CD4-positive, alpha-beta T cell treated with Interleukin-15 for 4 hours (primary cell): ENCODE measurements at places on chromosomes 13 and 19.
A peak's percentile ranks its signal among the peaks of the same experiment; 100 is the strongest.

DNA sequence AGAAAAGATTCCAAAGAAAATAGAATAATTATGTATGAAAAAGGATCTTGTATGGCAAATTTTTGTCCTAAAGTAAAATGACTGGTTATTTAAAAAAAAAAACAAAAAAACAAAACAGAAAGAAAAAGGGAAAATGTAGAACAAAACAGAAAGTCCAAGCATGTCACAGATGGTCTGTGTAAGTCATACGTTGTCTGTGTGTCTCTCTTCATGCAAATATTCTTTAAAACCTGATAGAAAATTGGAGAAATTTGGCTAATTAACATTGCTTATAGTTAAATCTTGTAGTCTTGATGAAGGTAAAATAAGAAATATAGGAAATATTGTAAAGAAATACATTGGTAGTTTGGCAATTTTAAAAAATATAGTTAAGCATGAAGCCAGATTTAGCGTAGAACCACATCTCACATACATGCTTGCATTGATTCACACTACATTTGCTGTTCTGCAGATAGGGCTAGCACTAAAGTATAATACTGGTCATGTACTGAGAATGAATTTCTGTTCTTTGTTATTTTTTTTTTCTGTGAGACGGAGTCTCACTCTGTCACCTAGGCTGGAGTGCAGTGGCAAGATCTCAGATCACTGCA, 58.4 kb downstream of the SPRYD7 start:
- DNase-seq = no peak

DNA sequence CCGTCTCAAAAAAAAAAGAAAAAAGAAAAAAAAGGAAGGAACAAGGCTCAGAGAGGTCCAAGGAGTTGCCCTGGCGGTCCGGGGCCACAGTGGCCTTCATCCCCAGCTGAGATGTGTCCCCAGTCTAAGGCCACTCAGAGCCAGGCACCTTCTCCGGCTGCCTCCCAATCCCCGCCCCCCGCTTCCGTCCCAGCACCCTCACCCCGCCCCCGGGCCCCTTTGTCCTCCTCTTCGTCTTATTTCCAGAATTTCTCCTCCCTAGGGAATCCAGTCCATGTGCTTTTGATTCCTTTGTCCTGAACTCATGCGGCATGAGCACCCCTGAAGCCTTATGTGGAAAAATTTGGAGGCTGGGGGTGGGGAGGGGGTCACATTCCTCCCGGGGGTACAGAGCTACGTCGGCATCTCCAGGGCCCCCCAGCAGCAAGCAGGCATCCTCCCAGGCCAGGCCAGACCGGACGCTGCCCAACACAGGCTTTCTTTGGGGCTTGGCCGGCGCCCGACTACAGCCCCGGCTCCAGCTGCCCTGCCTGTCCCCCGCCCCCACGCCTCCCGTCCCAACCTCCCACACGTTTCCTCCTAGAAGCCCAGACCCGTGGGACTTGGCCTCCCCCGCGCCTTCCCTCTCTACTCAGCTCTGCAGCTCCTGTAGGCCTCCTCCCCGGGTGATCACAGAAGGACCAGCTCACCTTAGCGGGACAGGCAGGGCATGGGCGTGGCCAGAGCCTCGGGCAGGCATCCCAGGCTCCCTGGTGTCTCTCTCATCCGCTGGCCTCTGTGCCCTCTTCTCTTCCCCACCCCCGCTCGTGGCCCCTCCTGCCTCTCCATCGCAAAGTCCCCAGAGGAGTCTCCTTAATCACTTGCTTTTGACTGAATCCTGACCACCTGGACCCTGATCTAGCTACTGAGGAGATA, 17.8 kb upstream of the ADGRE5 start:
- peak; percentile 46 for DNase-seq

DNA sequence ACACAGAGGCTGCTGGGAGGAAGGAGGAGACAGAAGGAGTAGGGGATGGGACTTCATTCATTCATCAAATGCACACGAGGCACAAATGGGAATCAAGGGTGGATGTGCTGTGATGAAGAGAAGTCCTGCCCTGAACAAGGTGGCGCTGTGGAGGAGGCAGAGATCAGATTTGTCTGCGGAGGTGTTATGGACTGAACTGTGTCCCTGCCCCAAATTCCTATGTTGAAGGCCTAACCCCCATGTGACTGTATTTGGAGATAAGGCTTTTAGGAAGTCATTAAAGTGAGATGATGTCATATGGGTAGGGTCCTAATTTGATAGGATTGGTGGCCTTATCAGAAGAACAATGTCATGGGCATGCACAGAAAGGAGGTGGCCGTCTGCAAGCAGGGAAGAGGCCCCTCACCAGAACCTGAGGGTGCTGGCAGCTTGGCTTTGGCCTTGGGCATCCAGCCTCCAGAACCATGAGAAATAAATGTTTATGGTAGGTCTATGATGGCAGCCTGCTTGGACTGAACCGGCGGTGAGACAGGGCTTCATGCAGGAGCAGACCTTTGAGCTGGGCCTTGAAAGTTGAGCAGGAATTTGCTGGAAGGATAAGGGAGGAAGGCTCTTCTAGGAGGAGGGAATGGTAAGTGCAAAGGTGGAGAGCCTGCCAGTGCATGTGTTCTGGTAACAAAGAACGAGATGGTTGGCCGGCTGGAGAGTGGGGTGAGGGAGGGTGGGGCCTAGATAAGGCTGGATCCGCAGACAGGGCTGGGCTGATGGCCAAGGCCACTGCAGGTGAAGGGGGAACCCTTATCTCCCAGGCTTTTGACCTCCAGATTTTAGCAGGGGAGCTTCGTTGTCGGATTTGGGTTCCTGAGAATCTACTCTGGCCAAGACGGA, 2.7 kb upstream of the CEBPA start:
- DNase-seq = no peak

DNA sequence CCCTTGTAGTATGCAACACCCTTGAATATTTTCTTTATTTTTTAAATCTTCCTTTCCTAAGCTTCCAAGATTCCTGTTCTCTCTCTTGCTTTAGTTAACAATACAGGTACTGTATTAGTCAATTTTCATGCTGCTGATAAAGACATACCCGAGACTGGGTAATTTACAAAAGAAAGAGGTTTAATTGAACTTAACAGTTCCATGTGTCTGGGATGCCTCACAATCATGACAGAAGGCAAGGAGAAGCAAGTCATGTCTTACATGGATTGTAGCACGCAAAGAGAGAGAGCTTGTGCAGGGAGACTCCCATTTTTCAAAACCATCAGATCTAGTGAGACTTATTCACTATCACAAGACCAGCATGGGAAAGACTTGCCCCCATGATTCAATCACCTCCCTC, 1024.3 kb downstream of the PCDH9 start:
- no peak for DNase-seq

- no peak for DNase-seq
Measured at GRCh38 chr13:102900193-102900608, 54.4 kb downstream of the ERCC5 start.

DNA sequence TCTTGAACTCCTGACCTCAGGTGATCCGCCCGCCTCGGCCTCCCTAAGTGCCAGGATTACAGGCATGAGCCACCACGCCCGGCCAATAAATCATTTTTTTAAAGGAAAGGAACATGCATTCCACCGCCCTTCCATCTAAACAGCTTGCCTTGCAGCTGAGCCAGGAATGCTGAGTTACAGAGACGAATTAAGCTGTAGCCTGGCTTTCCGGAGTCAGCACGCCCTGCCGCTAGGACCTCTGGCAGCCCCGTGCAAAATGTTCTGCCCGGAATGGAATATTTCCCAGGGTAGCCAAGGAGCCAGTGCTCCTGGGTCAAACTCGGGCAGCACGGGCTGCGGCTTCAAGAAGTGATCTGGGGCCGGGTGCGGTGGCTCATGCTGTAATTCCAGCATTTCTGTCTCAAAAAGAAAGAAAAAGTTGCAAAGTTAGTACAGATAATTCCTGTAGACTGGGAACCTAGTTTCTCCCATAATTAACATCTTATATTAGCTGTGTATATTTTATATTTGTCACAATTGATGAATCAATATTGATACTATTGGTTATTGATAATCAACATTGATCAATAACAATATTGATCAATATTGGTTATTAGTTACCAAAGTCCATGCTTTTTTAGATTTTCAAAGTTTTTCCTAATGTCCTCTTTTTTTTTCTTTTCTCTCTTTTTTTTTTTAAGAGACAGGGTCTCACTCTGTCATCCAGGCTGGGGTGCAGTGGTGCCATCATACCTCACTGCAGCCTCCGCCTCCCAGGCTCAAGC, 19.2 kb downstream of the ATCAY start:
- no peak for DNase-seq

GRCh38 chr19:11261971-11262839, at the start of gene DOCK6:
DOCK6 (minus strand) TSS chr19:11262524; CDS start chr19:11262440, 84 bp downstream.
- no peak for DNase-seq

DNA sequence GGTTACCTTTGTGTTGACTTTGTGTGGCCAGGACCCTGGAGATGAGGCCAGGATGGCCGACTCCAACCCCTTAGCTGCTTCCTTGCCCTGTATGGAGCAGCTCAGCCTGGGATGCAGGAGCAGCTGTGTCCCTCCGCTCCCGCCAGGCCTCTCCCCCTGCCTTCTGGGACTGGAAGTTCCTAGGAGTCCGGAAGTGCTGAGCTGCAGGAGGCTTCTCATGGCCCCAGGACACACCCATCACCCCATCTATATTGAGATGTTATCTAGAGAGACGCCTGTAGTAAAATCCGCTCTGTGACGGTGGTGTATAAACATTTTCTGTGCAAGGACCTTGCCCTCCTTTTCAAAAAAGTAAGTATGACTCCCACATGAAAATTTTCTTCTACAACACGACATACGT, 27.0 kb downstream of the WTIP start:
- no peak for DNase-seq

GRCh38 chr13:77325371-77325980, 1.4 kb downstream of the MYCBP2 start:
- peak; percentile 44 for DNase-seq

DNA sequence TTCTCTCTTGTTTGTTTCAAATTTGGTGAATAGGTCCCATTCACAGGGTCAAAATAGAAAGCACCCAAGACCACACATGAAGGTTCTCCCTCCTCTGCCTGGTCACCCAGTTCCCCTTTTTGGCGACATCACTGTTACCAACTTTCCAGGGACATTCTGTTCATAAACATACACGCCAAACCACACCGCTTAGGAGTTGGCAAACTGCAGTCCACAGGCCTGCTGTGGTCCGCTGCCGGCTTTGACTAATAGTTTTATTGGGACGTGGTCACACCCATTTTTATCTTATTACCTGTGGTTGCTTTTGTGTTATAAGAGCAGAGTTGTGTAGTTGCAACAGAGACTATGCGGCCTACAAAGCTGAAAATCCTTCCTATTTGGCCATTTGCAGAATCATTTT, 24.2 kb downstream of the UHRF1 start:
- no peak for DNase-seq

DNA sequence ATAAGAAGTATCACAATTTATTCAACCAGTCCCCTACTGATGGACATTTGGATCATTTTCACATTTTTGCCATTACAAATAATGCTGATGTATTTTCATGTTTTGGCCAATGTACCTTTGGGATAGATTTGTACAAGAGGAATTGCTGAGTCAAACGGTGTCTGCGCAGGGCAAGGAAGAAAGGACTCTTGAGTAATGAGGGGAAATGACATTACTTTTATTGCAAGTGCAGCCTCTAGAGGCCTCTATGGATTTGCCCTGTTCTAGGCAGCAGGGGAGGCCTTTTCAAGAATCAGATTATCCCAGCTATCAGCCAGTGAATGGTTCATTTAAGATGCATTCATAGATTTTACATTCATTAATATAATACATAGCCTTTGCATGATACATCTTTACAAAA, 32.9 kb upstream of the GTF3A start:
- DNase-seq = no peak

- no peak for DNase-seq
Measured at GRCh38 chr13:110108348-110109139, 198.4 kb downstream of the COL4A1 start.
